ENCODE measurements at places on chromosomes 16 and 17.

DNA sequence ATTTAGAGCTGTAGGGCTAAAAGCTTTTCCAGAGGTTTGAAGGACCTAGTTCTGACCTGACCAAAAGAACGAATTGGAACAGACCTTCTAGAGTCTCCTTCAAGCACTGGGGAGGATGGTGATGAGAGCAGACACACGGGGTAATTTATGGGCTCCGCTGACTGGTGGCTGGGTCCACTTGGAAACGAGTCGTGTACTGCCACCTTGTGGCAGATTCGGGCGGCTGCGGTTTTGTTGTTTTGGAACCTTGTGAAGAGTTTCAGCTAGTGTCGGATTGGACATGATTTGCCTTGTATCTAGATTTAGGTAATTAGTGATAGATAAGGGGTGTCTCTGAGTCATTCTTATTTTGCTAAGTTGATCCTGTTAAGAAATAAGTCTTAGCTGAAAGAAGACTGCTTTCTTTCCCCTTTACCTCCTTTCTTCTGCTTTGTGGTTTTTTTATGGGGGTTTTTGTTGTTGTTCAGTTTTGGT lies 98.9 kb downstream of the AATF start:
- DNase-seq, result peak; percentile 87

DNA sequence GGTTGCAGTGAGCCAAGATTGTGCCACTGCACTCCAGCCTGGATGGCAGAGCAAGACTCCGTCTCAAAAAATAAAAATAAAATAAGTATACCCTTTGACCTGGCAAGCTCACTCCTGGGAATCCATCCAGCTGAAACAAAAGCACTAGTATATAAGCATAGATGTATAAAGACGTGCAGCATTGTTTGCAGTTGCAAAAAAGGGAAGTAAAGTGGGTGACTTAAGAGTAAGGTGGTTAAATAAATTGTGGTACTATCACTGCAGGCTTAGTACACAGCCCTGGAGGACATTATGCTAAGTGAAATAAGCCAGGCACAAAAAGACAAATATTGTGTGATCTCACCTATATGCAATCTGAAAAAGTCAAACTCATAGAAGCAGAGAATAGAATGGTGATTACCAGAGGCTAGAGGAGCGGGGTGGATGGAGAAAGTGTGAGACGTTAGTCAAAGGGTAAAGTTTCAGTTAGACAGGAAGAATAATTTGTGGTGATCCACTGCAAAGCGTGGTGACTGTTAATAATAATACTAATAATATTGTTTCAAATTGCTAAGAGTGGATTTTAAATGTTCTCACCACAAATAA lies 113.0 kb downstream of the MYO1D start:
- no peak for DNase-seq

GRCh38 chr17:78933959-78934568 lies 8.9 kb upstream of the TIMP2 start:
- DNase-seq, result peak; percentile 99

- no peak for DNase-seq
Measured at GRCh38 chr17:5770441-5771270, 186.3 kb upstream of the NLRP1 start.

DNA sequence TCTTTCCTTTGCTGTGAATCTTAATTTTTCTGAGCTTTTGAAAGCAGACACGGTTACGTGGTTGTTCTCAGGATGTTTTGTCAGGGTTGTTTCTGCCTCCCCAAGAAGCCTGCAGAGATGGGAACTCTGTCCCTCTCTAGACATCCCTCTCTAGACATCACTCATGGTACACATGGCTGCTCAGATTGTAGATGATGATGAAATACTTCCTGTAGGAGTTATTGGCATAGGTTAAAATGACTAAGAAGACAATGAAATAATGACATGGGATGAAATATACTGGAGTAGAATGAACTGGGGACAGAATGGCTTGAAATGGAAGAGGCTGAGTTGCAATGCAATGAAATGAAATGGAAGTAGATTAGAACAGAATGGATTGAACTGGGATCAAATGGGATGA lies 253.4 kb downstream of the SHISA9 start:
- no peak for DNase-seq

- no peak for DNase-seq
Measured at GRCh38 chr17:83050651-83051395, 28.6 kb upstream of the METRNL start.

- DNase-seq, result no peak
Measured at GRCh38 chr17:78130437-78131101, at the start of gene TMC8. Gene TMC8, plus strand, starts transcription at chr17:78130771. Its CDS starts 818 bp downstream, at chr17:78131589.

DNA sequence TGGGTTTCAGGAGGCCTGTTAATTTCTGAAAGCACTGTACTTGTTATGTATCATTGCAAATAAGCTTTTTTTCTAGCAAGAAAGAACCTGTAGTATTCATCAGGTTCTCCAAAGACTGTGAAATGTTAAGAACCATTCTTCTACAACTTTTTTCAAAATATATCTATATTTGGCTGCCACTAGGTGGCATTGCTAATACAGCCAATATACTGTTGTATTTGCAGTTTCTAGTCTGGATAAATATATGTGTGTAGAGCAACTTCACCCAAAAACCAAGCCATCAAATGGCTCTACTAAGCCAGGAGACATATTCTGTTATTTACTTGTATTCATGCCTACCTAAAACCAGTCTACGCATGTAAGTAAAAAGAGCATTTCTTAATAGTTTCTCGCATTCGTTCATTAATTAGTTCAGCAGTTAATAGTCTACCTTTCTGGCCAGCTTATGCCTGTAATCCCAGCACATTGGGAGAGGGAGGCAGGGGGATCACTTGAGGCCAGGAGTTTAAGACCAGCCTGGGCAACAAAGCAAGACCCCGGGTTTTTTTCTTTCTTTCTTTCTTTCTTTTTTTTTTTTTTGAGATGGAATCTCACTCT lies 39.5 kb downstream of the VMP1 start:
- DNase-seq, result peak; percentile 72

- peak; percentile 80 for DNase-seq
Measured at GRCh38 chr16:19113577-19114358, at the start of gene ITPRIPL2. Gene ITPRIPL2, plus strand, starts transcription at chr16:19113964. Its CDS starts 498 bp downstream, at chr16:19114462.

GRCh38 chr17:40598619-40599467 lies 33.6 kb upstream of the CCR7 start:
- DNase-seq, result peak; percentile 15

- no peak for DNase-seq
Measured at GRCh38 chr17:82923366-82924113, 83.7 kb upstream of the ZNF750 start.

- no peak for DNase-seq
Measured at GRCh38 chr17:38632334-38632733, 26.6 kb upstream of the SRCIN1 start.

DNA sequence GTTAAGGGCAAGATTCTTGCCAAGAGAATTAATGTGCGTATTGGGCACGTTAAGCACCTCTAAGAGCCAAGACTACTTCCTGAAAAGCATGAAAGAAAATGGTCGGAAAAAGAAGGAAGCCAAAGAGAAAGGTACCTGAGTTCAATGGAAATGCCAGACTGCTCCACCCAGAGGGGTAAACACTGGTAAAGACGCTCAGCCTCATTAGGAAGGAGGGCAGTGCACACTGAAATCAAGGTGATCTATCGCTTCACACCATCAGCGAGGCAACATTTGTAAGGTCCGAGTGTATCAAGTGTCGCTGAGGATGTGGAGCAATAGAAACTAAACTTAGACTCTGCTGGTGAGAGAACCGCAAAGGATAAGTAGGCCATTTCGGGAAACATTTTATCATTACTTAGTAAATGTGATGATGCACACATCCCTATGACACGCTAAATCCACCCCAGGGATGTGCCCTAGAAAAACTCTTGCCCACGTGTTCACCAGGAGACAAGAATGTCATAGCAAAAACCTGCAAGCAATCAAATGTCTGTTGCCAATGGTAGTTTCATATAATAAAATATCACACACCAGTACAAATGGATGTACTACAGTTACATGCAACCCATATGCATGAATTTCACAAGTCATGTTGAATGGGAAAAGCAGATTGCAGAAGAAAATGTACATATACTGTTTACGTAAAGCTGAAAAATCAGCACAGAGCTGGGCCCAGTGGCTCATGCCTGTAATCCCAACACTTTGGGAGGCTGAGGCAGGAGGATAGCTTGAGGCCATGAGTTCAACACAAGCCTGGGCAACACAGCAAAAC lies 23.6 kb downstream of the CNTROB start:
- no peak for DNase-seq

DNA sequence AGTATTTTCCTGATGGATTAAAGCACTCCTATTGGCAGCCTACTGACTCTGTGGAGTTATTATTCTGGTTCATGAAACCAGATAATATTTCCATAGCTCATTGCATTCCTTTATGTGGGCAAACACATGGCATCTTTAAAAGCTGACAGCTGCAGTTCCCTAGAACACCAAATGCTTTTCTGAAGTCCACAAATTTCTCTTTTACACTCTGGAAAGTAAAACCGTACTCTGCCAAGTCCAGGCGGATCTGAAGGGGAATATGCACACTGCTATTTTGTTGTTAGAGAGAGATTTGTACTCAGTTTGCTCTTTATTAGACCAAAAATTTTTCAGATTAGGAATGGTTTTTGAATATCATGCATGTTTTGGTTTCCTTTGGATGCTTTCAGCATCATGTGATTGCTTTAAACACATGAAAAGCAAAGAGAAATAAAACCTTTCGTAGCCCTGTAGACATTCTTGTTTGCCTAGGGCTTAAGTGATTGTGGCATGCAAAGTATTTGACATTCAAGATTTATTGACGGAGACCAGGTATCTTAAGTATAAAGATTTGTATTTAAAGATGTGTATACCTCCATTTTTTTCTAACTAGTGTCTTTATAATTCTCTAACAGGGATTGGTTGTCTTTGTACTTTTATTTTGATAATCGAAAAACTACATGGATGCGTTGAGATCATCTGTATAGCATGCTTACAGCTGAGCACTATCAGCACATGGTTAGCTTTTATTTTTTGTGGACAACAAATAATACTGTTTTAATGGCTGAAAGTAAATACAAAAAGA lies 19.5 kb downstream of the SEC14L1 start:
- no peak for DNase-seq

DNA sequence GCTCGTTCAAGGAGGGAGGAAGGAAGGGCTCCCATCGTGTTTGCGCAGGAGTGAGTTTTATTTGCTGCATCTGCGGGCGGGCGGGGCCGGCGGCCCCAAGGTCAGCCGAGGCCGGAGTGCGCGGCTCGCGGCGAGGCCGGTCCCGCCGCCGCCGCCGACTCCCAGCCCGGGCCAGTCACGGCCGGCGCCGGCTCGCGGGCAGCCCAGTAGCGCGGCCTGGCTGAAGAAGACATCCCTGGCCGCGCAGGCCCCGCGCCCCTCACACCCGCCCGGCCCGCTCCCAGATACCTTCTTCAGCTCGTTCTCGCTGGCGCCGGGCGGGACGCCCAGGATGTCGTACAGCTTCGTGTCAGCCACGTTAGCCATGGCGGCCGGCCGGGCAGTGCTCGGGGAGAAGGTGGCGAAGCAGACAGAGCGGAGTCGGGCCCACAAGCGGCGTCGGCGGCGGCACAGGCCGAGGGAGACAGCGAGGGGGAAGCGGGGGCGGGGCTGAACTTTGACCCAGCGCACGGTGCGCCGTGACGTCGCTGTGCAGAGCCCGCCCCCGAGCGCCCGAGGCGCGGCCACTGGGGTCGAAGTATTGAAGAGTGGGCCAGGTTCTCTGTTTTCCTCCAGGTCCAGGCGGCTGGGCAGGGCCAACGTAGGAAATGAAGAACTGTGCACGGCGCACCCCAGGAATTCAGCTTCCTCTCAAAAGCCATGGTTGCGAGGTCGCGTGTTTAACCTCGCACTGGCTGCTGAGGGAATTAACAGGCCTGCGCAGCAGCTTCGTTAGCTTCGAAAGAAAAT lies at the start of gene DNAJA2:
Gene DNAJA2, minus strand, starts transcription at position 468 of the 789 bp plus-strand sequence. Its CDS starts 102 bp downstream, at position 366.
- peak; percentile 90 for DNase-seq

- DNase-seq, result no peak
Measured at GRCh38 chr17:17024778-17025300, 17.4 kb upstream of the MPRIP start.

- peak; percentile 66 for DNase-seq
Measured at GRCh38 chr16:66515596-66516508, 34.1 kb downstream of the TK2 start.

DNA sequence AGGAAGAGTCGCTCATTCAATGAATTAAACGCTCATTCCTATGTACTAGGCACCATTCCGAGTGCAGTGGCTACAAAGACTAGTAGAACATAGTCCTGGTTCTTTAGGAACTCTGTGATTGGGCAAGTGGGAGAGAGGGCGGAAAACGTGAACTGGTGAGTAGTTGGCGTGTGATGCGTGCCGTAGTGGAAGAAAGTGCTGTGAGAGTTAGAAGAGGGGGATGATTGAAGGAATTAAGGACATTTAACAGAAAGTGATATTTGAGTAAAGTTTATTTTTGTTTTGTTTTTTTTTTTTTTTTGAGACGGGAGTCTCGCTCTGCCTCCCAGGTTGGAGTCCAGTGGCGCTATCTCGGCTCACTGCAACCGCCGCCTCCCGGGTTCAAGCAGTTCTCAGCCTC lies 7.9 kb upstream of the SLFN14 start:
- DNase-seq, result peak; percentile 80

DNA sequence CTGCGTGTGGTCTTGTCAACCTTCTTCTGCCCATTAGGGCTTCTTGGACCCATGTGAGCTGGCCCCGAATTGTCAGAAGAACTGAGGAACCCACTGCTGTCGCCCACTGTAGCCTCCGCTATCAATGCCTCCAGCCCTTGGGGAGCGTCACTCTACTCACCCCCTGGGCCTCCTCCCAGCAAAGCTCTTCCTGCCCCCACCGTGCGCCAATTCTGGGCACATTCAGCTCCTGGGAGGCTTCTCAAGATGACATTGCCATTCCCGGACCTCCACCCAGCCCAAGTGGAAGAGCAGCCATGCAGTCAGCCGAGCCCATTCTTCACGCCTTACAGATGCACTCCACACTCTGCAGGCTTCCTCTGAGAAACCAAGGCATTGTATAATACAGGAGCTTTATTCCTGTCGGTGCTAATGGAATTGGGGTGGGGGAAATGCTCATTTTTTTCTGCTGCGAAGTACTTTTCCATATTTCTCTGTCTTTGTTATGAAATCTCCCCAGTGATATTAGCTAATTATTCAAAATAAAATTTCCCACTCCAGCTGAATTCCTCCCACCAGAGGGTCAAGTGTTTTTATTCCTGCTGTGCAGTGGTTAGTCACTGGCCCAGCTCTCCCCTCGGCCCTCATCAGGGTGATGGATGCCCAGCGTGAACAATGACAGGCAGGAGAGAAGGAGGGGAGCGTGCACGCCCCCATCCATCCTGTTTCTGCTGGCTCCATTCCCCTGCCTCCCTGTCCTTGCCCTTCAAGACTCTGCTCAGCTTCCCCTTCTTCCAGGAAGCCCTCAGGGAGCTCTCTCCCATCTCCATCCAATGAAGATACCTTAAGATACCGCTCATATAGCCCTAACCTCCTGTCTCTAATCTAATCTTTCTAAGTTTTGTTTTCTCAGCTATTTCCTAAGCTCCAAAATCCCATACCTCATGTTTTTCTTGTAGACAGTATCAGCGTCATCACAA lies 87.7 kb downstream of the C16orf95 start:
- DNase-seq, result no peak

- DNase-seq, result no peak
Measured at GRCh38 chr17:36153895-36154610, 22.4 kb downstream of the TBC1D3B start.
